ENCODE measurements at places on chromosomes 16 and 17.
A peak's percentile ranks its signal among the peaks of the same experiment; 100 is the strongest.

DNA sequence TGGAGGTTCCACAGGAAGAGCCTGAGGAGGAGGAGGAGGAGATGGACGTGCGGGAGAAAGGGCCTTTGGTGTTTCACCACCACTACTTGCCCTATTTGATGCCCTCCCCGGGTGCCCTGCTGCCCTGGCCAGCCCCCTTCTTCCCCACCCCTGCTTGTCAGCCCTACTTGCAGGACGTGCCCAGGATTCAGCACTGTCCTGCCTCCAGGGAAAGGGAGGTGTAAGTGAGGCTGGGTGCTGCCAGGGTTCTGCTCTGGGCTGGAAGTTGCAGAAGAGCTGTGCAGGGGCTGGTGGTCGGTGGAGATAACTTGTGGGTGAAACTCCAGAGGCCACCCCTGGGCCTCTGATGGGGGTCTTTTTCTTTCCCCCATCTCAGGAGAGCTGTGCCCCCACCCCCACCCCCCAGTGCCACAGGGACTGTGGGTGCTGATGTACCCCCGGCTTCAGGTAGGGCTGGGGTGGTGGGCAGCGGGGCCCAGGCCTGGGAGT is 3.0 kb downstream of the PRR29 start:
- no peaks in the 10 kb centered on the region for H3K36me3 ChIP-seq
- H3K27ac ChIP-seq, result peak overlapping the region; percentile 68
- H3K27me3 ChIP-seq, result peaks cover 31% of the 10 kb centered on the region

GRCh38 chr16:81638286-81638945 is 140.7 kb upstream of the PLCG2 start:
- no peaks in the 10 kb centered on the region for H3K27me3 ChIP-seq
- H3K36me3 ChIP-seq, result no peaks in the 10 kb centered on the region
- H3K27ac ChIP-seq, result no peak overlapping the region
- no peak overlapping the region for H3K4me3 ChIP-seq

DNA sequence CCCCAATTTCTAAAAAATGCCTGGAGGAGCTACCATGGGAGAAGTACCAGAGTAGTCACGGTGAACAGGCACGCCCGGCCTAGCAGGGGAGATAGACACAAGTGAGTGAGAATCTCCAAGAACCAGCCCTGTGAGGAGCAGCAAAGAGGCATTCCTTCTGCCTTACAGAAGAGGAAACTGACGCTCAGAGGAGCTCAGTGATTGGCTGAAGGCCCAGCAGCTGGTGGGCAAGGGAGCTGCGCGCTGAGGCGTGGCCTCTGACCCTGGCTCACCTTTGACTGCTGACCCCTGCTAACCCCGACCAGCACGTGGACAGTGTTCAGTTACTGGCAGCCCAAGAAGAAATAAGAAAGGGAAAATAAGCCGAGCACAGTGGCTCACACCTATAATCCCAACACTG is 1.8 kb downstream of the C16orf96 start:
- no peaks in the 10 kb centered on the region for H3K27me3 ChIP-seq
- no peak overlapping the region for H3K4me3 ChIP-seq
- no peaks in the 10 kb centered on the region for H3K4me1 ChIP-seq
- no peak overlapping the region for H3K27ac ChIP-seq
- DNase-seq, result no peak
- H3K36me3 ChIP-seq, result no peaks in the 10 kb centered on the region

DNA sequence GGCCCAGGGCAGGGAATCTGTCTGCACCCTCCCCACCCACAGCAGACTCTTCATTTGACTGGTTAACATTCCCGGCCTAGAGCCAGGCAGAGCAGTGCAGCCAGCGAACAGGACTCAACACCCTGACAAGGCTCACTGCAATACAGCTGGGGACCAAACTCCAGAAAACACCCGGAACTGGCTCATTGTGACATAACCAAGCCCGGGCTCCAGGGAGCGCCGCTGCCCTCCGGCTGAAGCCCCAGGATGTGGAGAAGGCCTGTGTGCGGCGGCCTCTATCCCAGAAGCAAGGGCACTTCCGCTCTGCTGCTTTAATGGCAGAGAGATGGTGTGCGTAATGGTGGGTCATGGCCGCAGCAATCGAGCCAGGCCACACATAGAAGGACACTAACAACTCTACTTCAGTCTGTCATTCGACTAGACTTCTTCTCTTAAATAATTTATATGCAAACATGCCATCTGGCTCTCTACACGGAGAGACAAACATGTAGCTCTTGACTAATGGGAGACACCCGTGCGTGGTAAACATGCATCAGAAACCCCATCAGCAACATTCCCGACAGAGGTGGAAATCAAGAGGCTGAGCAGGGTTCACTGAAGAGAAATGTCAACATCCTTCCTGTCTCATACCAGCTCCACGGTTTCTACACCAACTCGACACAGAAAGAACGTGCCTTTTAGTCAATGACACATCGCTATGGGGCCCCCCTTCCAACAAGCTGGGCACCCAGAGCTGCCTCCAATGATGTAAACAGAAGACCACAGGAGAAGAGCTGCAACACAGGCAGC is 18.0 kb downstream of the KLHDC4 start:
- H3K27me3 ChIP-seq, result no peaks in the 10 kb centered on the region
- H3K4me1 ChIP-seq, result no peaks in the 10 kb centered on the region
- no peak overlapping the region for H3K4me3 ChIP-seq
- no peak for DNase-seq
- no peak overlapping the region for H3K27ac ChIP-seq

DNA sequence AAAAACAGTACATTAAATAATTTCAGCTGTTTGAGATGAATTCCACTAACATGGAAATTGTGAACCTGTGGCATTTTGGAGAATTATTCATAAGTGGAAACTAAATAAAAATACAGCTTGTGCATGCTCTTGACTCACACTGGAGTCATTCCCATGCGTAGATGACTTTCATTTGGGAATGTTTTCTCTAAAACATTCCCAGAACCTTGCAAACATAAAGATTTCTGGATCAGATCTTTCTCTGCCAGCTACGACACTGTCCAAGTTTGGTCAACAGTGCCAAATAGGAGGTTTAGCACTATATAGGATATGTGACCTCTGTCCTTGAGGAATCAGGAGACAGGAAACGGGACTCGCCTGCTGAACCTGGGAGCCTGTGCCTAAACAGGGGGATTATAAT is 400.9 kb downstream of the SLC39A11 start:
- H3K4me3 ChIP-seq, result no peak overlapping the region
- no peaks in the 10 kb centered on the region for H3K36me3 ChIP-seq
- no peaks in the 10 kb centered on the region for H3K27me3 ChIP-seq
- no peaks in the 10 kb centered on the region for H3K4me1 ChIP-seq
- no peak for DNase-seq

- DNase-seq, result peak; percentile 46
- H3K27me3 ChIP-seq, result peaks cover 11% of the 10 kb centered on the region
- H3K4me3 ChIP-seq, result no peak within 1 kb of the TSS
- H3K36me3 ChIP-seq, result no peaks in the 10 kb centered on the region
- H3K27ac ChIP-seq, result no peak within 1 kb of the TSS
Measured at GRCh38 chr16:31354394-31355291, at the start of gene ITGAX. Gene ITGAX, plus strand, starts transcription at chr16:31355176. Its CDS starts 79 bp downstream, at chr16:31355255.

GRCh38 chr17:27471321-27472269 is 15.3 kb downstream of the KSR1 start:
- no peaks in the 10 kb centered on the region for H3K27me3 ChIP-seq
- no peaks in the 10 kb centered on the region for H3K36me3 ChIP-seq
- H3K4me3 ChIP-seq, result no peak overlapping the region
- H3K27ac ChIP-seq, result no peak overlapping the region
- H3K4me1 ChIP-seq, result peaks cover 47% of the 10 kb centered on the region

- no peaks in the 10 kb centered on the region for H3K36me3 ChIP-seq
- no peak for DNase-seq
- no peak overlapping the region for H3K27ac ChIP-seq
- H3K4me3 ChIP-seq, result no peak overlapping the region
Measured at GRCh38 chr17:73493956-73494926, 150.0 kb downstream of the SDK2 start.

- H3K4me1 ChIP-seq, result no peaks in the 10 kb centered on the region
- H3K27me3 ChIP-seq, result no peaks in the 10 kb centered on the region
- no peak for DNase-seq
- H3K36me3 ChIP-seq, result no peaks in the 10 kb centered on the region
- H3K27ac ChIP-seq, result no peak overlapping the region
- no peak overlapping the region for H3K4me3 ChIP-seq
Measured at GRCh38 chr16:73214825-73215677, 167.1 kb upstream of the ZFHX3 start.

DNA sequence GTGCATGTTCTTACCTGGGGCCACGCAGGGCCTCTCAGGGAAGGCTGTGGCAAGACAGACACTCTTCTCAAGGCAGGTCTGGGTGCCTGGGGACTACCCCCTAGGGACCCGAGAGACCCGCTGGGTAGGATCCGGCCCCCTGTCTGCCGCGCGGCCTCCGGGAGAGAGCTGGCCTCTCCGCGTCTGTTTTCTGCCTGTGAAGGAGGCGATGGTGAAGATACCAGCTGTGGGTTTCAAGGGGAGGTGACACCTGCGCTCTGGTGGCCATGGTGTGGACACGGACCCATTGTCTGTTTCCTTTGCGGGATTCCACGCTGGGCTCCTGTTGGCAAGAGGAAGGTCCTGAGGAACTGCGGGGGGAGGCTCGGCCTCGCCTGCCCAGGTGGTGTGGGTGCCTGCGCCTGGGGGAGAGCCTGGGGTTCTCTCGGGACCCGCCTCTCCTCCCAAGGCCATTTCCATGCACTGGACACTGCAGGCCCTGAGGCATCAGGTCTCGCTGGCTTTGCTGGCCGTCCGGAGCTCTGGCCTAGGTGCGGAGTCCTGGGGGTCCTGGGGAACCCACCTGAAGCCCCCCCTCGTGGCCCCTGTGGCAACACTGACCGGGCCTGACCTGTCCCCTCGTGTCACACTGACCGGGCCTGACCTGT is 12.2 kb upstream of the METRNL start:
- no peaks in the 10 kb centered on the region for H3K36me3 ChIP-seq
- H3K4me3 ChIP-seq, result no peak overlapping the region
- DNase-seq, result no peak

- no peaks in the 10 kb centered on the region for H3K36me3 ChIP-seq
- no peaks in the 10 kb centered on the region for H3K27me3 ChIP-seq
- H3K4me1 ChIP-seq, result peaks cover 40% of the 10 kb centered on the region
- no peak overlapping the region for H3K27ac ChIP-seq
- H3K4me3 ChIP-seq, result no peak overlapping the region
Measured at GRCh38 chr17:21381076-21381706, 5.0 kb downstream of the KCNJ12 start.

GRCh38 chr17:55286681-55287589 is 22.2 kb downstream of the HLF start:
- H3K27ac ChIP-seq, result peak overlapping the region; percentile 92
- H3K36me3 ChIP-seq, result no peaks in the 10 kb centered on the region
- no peaks in the 10 kb centered on the region for H3K27me3 ChIP-seq

Measured in heart right ventricle (tissue), 16 donors.